Omental fat pad (tissue), 4 donors: ENCODE measurements at places on chromosomes 2 and 18.

DNA sequence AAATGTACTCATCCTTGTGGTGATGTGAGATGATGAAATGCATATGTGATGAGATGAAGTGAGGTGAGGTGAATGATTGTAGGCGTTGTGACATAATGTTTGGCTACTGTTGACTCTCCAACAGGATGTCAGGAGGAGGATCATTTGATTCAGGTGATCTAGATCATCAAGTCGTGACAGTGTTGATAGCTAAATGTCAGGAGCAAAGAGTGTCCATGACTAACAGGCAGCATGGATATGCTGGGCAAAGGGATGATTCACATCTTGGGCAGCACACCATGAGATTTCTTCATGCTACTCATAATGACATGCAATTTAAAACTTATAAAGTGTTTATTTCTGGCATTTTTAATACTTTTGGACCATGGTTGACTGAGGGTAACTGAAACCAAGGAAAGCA, 40.2 kb upstream of the UBXN4 start:
- no peak for DNase-seq

- no peak for DNase-seq
Observed at GRCh38 chr2:66390811-66391210, 44.1 kb upstream of the MEIS1 start.

GRCh38 chr2:110827511-110827910, 95.1 kb downstream of the ACOXL start:
- DNase-seq, result no peak

- no peak for DNase-seq
Observed at GRCh38 chr2:3430172-3430571, 50.7 kb downstream of the TRAPPC12 start.

- DNase-seq, result no peak
Observed at GRCh38 chr2:20484034-20484617, 37.3 kb downstream of the RHOB start.

GRCh38 chr2:14047491-14047890, 585.0 kb upstream of the LRATD1 start:
- no peak for DNase-seq

DNA sequence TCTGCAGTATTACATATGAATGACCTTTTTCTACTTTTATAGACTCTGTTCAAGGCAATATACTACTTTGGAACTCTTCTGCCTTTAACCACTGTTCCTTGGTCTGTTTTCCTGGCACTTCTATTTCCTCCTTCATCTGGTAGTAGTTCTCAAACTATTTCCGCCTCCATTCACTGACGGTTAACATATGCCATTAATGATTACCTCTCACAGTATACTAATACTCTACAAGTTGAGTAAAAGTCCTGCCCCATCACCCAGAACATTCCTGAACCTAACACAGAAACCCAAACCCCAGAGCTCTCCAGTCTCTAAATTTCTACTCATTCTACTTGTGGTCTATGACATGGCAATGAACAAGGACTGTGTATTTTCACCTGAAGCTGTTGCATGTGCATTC, 4.5 kb downstream of the GFPT1 start:
- DNase-seq, result no peak

GRCh38 chr2:205411558-205411957, 270.7 kb upstream of the NRP2 start:
- no peak for DNase-seq

DNA sequence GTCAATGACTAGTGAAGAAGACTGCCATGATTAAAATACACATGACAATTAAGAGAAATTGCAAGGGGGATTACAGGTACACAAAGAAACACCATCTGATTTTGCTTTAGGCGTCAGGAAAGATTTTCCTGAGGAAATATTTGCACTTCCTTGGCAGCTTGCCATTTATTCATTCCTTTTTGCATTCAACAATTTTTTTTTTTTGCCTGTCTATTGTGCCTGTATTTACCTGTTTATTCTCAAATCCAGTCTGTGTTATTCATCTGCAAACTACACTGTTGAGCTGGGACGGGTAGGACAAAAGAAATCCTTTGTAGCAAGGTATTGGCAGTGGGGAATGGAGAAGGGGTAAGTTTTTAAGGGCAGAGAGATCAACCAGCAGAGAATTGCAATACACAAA, 31.8 kb downstream of the SMAD2 start:
- no peak for DNase-seq

GRCh38 chr2:217478831-217479455, 523.9 kb downstream of the TNS1 start:
- no peak for DNase-seq

- DNase-seq, result no peak
Observed at GRCh38 chr2:133822517-133823225, 254.4 kb upstream of the NCKAP5 start.

DNA sequence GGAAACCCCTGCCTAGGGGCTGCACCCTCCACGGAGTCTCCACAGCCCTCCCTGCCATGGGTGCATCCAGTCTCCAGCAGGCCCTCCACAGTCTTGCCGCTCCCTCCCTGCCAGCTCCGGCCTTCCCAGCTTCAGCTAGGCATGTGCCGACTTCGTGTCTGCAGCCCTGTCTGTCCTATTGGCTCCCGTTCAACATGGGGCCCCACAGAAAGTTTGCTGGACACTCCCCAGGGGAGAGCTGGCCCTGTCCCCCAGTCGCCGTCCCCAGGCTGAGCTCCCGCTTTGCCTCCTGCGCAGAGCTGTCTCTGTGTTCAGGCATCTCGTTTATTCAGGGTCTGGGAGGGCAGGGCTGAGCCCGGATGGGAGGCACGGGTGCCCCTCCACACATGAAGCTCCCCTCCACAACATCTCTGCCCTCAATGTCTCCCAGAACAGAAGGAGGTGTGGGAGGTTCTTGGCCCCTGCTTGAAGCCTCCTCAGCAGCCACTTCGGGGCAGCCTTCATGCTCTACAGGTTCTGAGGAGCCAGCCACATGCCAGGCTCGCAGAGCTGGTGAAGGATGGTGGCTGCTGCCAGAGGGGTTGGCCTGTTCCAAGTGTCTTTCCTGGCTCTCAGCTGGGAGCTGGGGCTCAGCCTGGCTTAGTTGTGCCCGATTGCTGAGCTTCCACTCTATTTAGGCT, 120.1 kb upstream of the PXDN start:
- DNase-seq, result no peak

GRCh38 chr18:60149316-60149715, 223.3 kb downstream of the MC4R start:
- no peak for DNase-seq

- DNase-seq, result no peak
Observed at GRCh38 chr18:57249883-57250282, 102.5 kb upstream of the ST8SIA3 start.

- no peak for DNase-seq
Observed at GRCh38 chr18:75029481-75029880, 179.5 kb downstream of the PTGR3 start.

DNA sequence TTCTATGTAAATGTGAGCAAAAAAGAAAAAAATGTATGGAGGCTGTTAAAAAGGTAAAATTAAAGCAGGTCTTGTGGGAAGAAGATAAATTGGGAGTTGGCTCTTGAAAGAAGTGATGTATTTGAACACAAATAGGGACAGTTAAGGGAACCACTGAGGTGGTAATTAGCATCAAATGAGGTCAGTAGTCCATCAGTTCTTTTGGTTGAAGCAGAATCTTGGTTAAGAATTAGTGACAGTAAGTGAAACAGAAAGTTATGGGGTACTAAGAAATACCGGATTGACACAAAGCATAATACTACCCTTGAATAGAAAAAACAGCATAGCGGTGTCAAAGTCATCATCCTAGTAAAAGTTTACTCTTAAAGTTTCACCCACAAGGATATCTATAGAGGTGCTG, 352.6 kb upstream of the VRK2 start:
- no peak for DNase-seq

DNA sequence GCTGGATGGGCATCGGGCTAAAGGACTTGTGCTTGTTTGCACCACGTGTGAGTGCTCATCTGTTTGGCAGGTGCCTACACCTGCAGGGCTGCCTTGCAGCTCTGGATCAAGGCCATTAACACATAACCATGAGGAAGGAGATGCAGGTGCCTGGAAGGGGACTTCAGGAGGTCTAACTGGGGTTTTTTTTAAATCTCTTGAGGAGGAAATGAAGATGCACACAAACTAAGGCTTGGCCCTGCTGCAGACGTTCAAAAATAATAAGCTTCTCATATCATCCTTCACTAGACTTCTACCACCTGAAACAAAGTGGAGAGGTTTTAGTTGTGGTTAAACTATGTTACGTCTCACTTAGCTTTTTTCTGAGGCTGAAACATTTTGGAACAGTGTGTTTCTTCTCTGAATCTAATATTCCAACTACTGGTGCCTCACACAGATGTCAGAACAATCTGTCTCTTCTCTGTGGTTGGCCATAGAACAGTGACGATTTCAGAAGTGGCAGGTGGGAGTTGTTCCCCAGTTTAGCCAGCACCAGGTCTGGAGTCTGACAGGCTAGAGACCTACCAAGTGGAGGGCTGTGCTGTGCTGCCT, 36.5 kb downstream of the BCL2L11 start:
- no peak for DNase-seq

DNA sequence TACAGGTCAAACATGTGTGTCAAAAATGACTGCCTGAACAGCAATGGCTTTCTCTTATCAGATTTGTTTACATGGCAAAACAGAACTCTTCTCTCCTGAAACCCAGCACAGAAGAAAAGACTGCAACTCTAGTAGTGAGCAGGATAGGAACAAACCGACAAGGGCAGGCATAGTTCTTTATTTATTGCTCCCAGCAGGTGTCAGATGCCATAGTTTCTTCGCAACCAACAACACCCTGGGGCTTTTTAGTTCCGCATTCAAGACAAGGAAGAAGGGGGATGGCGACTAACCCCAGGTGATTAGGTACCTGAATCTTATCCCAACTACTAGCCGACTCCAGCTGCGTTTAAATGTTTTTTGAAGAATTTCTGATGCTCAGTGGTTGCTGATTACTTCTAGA, 367.5 kb upstream of the FIGN start:
- DNase-seq, result no peak

- no peak for DNase-seq
Observed at GRCh38 chr2:236061497-236061896, 106.7 kb downstream of the GBX2 start.

DNA sequence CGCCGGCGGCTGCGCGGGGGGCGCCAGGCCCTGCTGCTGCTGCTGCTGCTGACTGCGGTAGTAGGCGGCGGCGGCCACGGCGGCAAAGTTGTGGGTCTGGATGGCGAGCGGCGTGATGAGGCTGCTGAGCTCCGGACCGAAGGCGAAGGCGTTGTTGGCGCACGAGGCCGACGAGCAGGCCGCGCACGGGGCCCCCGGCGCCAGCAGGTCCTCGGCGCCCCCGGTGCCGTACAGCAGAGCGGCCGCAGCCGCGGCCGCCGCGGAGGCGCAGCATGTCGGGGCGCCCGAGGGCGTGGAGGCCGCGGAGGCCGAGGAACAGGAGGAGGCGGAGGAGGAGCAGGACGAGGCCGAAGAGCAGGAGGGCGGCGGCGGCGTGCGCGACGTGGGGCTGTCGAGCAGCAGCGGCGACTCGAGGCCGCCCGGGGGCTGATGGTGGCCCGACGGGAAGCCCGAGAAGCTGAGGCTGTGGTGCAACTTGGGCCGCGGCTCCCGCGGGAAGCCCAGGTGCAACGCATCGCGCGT, 1.8 kb downstream of the ZFP36L2 start:
- no peak for DNase-seq

- DNase-seq, result no peak
Observed at GRCh38 chr2:1870431-1870830, 126.1 kb upstream of the PXDN start.

DNA sequence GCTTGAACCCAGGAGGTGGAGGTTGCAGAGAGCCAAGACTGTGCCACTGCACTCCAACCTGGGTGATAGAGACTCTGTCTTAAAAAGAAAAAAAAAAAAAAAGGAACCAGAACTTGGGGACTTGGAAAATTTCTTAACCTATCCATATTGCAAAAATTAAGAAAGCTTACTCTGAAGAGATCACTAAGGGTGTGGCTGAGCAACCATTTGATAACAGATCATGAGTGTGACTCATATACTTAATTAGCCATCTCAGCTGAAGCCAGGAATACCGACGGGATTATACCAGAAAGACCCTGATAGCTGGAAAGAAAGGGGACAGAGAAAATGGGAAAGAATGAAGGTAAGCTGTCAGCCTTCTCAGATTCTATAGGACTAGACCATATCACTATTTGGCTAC, 7.1 kb upstream of the ADD2 start:
- DNase-seq, result no peak

- DNase-seq, result no peak
Observed at GRCh38 chr2:218833023-218833609, 1.5 kb upstream of the PRKAG3 start.

DNA sequence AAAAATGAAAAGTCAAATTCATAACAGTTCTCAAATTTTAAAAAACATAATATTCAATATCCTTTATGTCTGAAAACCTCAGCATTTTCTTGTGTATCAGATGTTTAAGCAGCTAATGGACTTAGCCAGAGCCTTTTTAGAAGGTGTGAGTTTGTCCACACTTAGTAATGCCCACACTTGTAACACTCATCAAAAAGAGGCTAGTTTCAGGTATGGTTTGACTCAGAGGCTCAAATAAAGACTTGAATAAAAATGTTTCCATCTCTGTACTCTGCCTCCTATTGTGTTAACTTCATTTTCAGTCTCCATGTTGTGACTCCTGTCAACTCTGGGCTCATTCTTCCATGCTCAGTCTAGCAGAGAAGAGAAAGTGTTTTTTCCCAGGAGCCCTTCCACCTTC, 311.6 kb downstream of the IRS1 start:
- DNase-seq, result no peak

GRCh38 chr2:623130-623922, 53.9 kb downstream of the TMEM18 start:
- no peak for DNase-seq

DNA sequence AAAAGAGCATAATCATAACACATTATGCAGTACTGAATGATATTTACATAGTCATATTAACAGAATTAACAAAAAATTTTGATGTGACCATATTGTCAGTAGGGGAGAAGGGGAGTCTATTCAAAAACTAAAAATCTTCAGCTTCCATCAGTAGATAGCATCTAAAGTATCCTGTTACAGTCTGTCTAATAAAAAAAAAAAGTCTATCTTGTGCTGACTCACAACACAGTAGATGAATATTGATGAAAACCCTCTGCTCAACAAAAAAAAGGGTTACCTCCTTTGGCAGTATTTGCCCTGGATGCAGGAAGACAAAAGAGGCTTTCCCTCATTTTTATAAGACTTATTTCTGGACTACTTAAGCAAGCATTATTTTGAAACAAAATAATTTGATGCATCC, 27.3 kb downstream of the GRB14 start:
- no peak for DNase-seq

DNA sequence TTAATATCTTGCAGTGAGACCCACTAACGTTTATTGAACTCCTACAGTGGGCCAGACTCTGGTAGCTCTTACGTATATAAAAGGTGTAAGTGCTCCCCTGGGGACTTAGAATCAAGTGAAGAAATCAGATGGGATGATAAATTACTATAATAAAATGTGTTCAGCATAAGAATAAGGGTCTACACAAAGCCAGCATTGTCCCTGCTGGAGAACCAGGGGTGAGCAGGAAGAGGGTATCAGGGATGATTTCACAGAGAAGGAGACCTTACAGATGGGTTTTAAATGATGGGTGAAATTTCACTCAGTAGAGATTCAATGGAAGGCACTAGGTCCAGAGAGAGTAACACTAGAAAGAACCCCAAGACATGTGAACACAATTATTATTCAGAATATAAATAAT, 20.7 kb downstream of the NRXN1 start:
- no peak for DNase-seq

- no peak for DNase-seq
Observed at GRCh38 chr2:99101697-99102096, 39.8 kb upstream of the C2orf15 start.
